ENCODE measurements at places on chromosomes 2 and 18.

DNA sequence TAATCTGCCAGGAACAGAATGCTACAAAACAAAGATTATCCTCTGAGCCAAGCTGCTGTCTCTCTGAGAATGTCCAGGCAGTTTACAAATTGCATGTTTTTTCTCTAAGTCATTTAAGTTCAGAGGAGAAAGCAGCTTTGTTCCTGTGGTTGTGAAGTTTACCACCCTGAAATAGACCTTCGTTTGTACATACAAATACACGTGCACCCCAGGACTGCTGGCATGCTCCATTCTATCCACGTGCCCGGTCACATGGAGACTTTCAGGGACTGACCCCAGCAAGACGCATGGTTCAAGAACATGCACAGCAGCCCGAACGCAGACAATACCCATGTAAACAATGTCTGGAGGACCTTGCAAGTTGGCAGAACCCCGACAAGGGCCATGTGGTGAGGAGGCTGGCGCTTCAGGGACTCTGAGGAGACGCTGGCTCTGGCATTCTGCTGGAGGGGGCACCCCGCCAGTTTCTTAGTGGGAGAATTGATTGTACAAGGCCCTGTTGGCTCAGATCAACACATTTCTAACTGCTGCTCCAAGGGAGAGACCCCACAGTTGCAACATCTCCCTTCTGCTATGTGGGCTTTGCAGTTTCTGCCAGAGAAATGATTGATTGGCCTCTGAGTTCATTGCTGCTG lies 33.3 kb downstream of the FAM178B start:
- DNase-seq: no peak

- no peak for DNase-seq
Observed at GRCh38 chr2:239181074-239181902, 219.5 kb downstream of the HDAC4 start.

GRCh38 chr2:555164-555922 lies 121.9 kb downstream of the TMEM18 start:
- DNase-seq: no peak

GRCh38 chr18:32380559-32380958 lies 90.1 kb downstream of the GAREM1 start:
- no peak for DNase-seq

DNA sequence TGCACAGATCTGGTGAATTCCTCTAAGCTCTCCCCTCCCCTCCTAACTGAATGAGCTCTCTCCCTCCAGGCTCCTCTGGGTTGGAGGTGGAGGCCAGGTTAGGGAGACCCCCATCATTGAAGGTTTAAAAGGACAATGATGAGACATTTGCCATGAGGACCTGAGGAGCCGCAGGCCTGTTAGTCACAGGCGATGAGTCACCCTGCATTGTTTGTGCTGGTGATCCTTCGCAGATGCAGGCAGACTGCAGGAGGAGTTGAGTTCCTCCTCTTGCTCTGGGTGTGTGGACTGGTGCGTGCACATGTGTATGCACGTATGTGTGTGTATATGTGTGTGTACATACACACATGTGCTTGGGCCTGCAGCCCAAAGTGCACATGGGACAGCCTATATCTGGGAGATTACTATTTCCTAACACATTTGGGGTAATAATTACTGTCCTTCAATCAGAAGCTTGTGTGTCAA lies 42.0 kb downstream of the MCFD2 start:
- DNase-seq: no peak

GRCh38 chr2:150403457-150403856 lies 84.0 kb downstream of the RND3 start:
- no peak for DNase-seq

DNA sequence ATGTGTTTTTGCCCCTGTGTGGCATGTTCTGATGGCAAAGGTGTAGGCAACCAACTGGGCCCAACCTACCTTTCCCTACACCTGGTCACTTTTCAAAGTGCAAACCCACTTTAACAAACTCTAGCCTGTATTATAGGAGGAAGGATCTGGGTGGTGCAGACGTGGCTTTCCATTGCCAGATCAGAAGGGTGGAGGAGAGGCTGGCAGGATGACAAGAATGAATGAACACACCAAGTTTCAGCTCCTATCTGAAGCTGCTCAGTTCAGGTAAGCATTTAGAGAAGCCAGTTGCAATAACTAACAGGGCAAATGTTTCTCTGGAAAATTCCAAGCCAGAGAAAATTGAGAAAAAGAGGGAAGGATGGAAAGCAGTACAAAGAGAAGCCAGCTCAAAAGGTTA lies 707 bp upstream of the SERPINB7 start:
- DNase-seq: no peak

DNA sequence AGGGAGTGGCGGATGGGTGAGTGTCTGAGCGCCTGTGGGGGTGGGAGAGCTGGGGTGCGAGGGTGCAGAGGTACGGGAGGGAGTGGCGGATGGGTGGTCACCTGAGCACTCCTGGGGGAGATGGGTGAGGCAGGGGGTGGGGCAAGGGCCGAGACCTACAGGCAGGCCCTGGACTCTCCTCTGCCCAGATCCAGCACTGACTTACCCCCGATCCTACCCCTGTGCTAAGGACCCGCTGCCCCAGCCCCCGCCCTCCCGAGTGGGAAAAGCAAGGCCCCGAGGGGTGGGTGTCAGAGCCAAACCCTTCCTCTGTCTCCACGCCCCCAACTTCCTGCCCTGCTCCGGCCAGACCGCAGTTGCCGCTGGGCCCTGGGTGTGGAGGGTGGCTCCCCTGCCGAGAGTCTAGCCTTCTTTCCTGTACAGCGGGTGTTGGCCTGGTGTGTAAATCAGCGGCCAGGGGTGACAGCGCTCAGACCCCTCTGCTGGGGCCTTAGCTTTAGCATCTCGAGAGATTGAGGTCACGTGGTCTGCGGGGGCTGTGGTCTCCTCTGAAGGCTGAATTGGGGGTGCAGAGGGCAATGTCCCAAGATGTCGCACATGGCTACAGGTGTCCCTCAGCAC lies 12.5 kb downstream of the BOK start:
- no peak for DNase-seq

- DNase-seq: no peak
Observed at GRCh38 chr2:157076526-157077161, 180.9 kb upstream of the GALNT5 start.

DNA sequence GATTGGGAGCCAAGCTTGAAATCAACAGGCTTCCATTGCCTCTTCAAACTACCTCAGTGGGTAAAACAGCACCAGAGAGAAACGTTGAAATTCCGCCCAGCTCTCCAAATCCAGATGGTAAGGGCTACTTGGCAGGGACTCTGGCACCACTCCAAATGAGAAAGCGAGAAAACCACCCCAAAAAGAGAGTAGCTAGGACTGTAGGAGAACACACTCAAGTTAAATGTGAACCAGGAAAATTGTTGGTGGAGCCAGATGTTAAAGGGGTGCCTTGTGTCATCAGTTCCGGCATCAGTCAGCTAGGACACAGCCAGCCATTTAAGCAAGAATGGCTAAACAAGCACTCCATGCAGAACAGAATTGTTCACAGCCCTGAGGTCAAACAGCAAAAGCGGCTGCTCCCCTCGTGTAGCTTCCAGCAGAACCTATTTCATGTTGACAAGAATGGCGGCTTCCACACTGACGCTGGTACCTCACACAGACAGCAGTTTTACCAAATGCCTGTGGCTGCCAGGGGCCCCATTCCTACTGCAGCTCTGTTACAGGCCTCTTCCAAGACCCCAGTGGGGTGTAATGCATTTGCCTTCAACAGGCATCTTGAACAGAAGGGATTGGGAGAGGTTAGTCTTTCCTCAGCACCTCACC lies 167.3 kb downstream of the ASXL3 start:
- DNase-seq: no peak

- DNase-seq: no peak
Observed at GRCh38 chr18:61833387-61833786, 59.4 kb downstream of the RNF152 start.

DNA sequence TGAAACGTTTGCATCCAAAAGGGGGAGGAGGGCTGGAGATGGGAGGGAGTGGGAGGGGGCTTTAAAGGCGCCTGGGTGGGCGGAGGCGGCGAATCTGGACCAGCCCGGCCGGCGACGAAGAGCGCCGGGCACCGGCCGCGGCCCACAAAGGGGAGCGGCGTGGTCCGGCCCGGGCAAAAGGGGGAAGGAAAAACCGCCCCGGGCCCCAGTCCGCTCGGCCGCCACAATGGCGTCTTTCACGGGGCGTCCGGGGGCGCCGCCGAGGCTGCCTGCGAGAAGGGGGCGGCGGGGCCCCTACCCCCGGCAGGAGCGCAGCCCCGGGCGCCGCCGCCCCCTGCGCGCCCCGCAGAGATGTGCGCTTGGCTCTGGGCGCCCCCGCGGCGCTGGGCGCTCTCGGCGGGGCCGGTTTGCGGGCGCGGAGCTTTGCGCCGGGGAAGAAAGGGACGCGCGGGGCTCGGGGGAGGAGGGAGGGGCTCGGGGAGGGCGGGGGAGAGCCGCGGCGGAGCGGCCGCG lies 108.1 kb upstream of the KCTD1 start:
- DNase-seq: no peak

GRCh38 chr2:66346231-66346664 lies 88.7 kb upstream of the MEIS1 start:
- DNase-seq: no peak

GRCh38 chr18:50870138-50870845 lies 8.6 kb upstream of the ME2 start:
- no peak for DNase-seq

DNA sequence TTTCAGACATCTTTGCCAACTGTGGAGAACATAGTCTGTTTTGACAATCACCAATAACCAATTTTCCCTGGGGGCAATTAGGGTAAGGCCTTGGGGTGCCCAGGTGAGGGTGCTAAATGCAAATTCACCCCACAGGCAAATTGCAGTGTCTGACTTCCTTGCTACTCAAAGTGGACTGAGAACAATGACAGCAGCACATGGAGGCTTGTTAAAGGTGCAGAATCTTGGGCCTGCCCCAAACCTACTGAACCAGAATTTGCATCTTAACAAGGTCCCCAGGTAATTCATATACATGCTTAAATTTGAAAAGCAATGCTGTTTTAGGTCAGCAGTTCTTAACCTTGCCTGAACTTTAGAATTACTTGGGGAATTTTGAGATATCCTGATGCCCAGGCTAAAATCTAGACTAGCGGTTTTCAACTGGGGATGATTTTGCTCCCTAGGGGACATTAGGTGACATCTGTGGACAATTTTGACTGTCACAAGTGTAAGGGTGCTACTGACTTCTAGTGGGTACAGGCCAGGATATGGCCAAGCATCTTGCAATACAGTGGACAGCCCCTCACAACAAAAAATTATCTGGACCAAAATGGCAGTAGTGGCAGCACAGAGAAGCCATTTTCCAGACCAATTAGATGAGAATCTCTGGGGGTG lies 80.2 kb upstream of the GCFC2 start:
- no peak for DNase-seq

GRCh38 chr2:199607914-199608313 lies 150.2 kb upstream of the SATB2 start:
- no peak for DNase-seq

DNA sequence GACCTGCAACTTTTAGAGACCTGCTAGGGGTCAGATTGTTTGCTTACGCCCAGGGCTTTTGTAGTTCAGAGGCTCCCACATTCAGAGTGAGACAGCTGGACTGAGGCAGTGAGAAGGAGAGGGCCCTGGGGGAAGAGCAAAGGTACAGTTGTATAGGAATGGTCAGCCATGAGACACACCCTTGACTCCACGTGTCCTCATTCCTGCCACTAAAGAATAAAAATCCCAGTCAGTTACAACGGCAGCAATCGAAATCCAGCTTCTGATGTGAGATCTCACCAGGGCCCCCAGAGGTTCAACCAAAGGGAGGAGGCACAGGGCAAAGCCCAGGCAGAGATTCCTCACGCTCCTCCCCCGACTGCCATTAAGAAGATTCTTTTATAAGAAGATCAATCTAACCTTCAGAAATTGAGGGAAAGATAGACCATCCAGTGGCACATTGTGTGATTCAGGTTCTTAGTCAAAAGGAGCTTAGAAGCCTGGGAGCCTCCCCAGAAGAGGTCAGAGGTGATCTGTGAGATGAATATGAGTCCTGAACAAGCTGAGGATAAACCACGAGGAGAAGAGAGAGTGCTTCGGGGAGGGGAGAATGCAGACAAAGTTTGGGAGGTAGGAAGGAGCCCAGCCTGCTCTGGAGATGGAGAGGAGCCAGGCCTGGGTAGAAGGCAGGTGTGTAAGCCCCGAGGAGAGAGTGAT lies 317.0 kb downstream of the CYP26B1 start:
- no peak for DNase-seq

DNA sequence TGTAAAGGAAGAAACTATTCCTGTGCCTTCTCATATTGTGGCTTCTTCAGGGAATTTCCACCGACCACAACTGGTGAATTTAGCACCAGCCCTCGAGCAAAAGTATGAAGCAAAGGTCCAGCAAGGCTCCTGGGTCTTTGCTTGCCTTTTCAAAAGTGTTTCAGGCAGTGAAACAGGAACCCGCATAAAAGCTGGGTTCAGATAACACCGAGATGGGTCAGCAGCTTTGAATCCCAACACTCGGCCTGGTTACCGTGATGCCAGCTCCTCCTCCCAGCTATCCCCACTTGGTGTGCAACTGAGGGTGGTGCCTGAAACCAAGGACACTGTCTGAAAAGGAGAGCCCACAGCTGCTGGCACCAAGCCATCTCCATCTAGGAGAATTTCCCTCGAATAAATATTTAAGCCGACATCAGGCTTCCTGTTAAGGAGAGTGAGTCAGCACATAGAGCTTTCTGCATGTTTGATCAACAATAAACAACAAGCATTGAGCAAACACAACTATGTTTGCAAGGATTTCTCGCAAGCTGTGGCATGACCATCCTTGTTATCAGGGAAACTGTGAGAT lies 69.5 kb downstream of the ANTXR1 start:
- no peak for DNase-seq

DNA sequence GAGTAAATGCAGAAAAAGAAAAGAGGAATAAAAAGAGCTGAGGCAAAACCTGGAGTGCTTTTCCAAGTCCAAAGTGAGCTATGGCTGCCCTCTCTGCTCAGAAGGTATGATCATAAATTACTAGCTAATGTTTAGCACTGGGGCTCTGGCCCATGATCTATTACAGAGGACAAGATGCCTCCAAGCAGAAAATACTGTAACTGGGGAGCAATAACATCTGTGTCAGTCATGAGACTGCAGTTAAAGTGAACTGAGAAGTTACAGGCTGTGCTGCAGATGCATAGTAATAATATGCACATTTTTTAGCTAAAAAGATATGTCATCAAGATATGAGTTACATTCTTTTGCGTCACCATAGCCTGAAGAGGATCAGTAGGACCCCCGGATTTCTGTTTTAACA lies 209.4 kb upstream of the RBBP8 start:
- no peak for DNase-seq

DNA sequence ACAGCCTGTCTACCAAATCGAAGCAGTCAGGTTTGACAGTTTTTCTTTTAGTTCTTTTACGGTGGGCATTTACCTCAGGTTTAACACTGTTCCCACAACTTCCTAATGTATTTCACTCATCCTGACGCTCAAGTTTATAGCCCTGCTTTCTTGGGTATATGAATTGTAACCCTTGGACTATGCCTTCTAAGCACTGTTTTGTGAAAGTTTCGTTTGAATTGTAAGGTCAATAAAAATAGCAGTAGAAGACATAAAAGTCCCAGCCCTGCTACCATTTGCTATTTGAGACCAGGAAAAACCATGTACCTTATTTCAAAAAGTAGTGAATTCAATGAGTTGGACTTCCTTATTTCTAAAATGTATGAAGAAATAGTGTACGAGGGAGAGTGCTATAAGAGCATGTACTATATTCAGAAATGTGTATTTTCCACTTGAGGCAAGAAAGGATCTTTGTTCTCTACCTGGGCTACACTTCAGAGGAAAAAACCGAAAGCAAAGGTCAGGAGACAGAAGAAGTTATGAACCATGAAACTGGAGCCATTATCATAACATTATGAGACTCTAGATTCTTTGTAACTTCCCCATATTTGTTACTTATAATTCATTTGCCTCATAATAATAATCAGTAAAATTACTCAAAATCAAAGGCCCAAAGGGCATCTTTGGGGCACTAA lies 1.9 kb upstream of the ZC3H15 start:
- DNase-seq: no peak
